ENCODE measurements at places on chromosomes 6 and 20.

- no peak for DNase-seq
Measured at GRCh38 chr6:15357782-15358181, 111.9 kb downstream of the JARID2 start.

DNA sequence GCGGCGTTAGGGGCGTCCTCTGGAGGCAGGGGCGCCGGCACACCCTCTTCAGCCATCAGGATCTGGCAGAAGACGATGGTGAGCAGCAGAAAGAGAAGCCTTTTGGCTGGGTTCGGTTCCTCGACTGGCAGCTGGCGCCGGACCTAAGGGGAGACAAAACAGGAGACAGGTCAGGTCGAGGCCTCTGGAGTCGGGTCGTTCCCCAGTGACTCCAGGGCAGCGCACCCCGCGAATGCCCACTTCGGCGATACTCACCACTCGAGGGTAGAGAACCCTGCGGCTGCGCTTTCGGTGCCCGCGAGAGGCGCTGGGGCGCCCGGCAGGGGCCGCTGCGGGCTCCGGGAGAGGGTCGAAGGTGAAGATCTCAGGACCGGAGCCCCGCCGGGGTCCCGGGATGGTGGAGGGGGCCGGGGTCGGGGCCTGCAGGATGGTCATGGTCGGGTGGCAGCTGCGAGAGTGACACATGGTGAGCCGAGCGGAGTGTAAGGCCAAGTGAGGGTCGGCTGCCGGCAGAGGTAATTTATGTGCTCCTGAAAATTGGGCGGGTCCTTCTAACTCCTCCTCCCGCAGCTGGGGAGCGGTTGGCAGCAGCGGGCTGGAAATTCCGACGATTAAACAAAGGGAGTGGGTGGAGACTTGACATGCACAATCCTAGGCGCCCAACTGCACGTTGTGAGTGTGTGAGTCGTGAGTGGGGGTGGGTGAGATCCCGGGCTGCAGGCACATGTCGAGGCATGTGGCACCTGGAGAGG is at the start of gene IER3:
Gene IER3 (minus strand): TSS at position 494 of the 752 bp plus-strand sequence. CDS start 29 bp downstream, at position 465.
- peak; percentile 71 for DNase-seq

- DNase-seq, result no peak
Measured at GRCh38 chr20:37290158-37290810, 829 bp downstream of the MANBAL start.

DNA sequence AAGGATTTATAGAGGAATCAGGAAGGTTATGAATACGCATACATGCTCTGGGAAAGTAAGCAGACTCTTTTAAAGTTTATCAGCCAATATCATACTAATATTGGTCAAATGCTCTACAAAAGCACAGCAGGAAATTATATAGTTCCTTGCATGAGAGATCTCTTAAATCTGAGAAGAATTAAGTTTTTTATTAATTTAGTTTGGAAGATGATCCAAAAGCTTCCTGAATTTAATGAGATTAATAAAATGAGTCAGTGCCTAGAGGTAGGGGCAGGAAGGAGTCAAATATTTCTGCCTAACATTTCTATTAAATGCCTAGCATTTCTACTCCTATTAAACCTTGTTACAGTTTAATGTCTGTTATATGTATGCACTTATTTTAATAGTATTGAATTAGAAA is 1608.2 kb downstream of the GRIK2 start:
- no peak for DNase-seq

GRCh38 chr6:136784910-136785746 is 7.1 kb downstream of the MAP3K5 start:
- no peak for DNase-seq

DNA sequence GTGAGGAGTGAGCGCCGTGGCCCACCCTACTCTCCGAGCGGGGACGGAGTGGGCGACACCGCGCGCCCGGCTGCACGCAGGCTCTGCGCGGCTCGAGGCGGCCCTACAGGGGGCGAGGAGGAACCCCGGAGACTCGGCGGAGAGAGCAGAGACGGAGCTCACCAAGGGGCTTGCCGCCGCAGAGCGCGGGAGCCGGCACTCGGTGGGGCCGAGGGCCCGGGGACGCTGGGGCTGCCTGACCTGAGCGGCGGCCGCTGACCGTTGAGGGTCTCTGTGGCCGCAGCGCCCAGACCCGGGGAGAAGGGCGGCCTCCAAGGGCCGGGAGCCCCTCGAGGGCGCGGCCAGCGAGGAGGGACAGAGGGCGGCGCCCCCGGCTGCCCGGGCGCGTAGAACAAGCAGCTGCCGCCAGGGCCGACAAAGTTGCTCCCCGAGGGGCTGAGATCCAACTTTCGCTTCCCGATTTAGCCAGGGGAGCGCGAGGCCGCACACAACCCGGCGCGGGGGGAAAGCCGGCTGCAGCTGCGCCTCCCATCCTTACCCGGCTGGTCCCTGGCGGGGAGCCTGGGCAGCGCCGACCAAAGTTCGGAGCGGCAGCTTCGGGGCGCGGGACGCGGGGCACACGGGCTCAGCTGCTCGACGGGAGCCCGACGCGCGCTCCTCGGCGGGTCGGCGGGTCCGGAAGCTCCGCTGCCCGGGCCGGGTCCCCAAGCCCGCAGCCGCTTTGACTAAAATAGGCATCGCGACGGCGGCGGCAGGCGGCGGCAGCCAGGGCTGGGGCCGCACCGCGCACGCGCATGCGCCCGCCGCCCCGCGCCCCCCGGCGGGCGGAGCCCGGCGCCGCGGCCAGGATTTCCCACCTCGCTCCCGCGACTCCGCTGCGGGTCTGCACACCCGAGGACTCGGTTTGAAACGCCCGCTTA is 43.1 kb downstream of the POPDC3 start:
- DNase-seq, result no peak
